B cell (primary cell): ENCODE measurements at places on chromosomes 6 and 20. TPM values are rescaled to one million over a fixed set of nuclear protein-coding genes. Genes with fewer than 3 reads are reported as not detected.

DNA sequence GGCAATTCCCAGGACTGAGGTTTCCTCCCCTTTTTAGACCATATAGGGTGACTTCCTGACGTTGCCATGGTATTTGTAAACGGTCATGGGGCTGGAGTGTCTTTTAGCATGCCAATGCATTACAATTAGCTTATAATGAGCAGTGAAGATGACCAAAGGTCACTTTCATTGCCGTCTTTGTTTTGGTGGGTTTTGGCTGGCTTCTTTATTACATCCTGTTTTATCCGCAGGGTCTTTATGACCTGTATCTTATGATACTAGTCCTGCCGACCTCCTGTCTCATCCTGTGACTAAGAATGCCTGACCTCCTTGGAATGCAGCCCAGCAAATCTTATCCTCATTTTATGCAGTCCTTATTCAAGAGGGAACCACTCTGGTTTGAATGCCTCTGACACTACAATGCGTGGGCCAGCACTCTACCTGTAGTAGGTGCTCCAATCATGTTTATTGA, 190.1 kb downstream of the KCNQ5 start:
- H3K27ac ChIP-seq, result no peak overlapping the region
- no peak overlapping the region for H3K4me3 ChIP-seq
- H3K27me3 ChIP-seq, result no peaks in the 10 kb centered on the region

DNA sequence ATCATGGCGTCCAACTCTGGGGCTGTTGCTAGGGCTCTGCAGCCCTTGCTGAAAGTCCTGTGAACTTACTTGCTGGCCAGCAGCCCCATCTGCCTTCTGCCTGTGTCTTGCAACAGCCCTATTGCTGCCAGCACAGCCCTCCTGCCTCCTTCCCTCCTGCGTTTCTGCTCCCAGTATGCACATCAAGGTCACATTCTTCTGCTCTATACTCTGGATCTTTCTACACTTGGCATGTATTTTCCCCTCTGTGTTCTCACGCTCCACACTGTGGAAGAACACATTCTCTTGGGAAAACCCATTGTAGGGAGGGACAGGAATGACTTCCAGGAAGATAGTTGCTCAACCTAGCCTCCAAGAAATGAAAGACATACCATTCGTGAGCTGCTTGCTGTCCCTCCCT, 80.9 kb upstream of the PHACTR2 start:
- no peak overlapping the region for H3K4me3 ChIP-seq
- no peaks in the 10 kb centered on the region for H3K27me3 ChIP-seq
- no peaks in the 10 kb centered on the region for H3K36me3 ChIP-seq
- no peak overlapping the region for H3K27ac ChIP-seq
- no peak for DNase-seq

- H3K27ac ChIP-seq, result no peak overlapping the region
- H3K36me3 ChIP-seq, result no peaks in the 10 kb centered on the region
- no peaks in the 10 kb centered on the region for H3K4me1 ChIP-seq
- no peak overlapping the region for H3K4me3 ChIP-seq
- no peak for DNase-seq
- H3K27me3 ChIP-seq, result no peaks in the 10 kb centered on the region
Observed at GRCh38 chr6:161686655-161687054, 412.8 kb upstream of the AGPAT4 start.

DNA sequence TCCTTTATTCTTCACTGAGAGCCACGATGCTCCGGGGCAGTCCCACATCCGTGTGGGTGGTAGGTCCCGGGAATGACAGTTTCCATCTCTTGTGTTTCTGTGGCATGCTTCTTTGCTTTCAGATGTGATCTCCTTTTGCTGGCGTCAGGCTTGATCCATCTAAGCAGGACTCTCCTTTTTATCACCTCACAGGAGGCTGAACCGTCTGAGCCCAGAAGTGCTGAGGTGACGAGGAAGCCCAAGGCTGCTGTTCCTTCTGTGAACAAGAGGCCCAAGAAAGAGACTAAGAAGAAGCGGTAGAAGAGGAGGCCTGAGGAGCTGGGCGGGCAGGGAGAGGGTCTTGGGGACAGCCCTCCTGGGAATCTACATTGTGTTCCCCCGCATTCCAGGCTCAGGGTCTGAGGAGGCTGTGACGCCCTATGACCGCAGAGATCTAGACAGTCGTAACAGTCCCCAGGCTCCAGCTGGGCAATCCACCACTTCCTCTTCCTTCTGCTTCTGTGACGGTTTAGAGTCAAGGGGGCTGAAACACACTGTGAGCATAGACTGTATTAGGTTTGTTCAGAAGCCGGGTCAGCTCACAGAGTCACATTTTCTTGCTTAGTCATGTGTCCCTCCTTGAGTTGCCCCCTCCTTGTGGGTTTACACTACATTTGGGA, 26.8 kb downstream of the MANBAL start:
- H3K27me3 ChIP-seq, result no peaks in the 10 kb centered on the region
- peak overlapping the region; percentile 93 for H3K27ac ChIP-seq
- no peak overlapping the region for H3K4me3 ChIP-seq
- peaks cover 3% of the 10 kb centered on the region for H3K36me3 ChIP-seq
- DNase-seq, result peak; percentile 90

DNA sequence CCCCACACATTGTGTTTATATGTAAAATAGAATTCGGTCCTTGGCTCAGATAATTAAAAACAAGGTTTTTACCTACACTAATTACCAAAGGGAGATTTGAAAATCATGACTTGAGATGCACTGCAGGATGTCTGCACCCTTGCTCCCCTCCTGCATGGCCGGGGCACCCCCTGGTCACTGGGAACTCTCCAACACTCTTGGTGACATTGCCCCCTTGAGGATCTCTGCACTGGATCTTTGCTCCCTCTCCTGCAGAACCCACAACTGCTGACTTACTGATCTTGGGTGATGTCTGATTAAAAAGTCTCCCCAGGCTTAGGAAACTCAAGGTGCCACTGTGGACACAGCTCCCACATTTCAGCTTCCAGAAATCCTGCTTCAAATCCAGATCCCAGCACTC, 17.1 kb upstream of the CSNK2A1 start:
- H3K36me3 ChIP-seq, result no peaks in the 10 kb centered on the region
- no peaks in the 10 kb centered on the region for H3K27me3 ChIP-seq
- no peak for DNase-seq
- no peaks in the 10 kb centered on the region for H3K4me1 ChIP-seq
- H3K27ac ChIP-seq, result no peak overlapping the region
- no peak overlapping the region for H3K4me3 ChIP-seq

- H3K27ac ChIP-seq, result no peak overlapping the region
- H3K4me3 ChIP-seq, result no peak overlapping the region
- no peaks in the 10 kb centered on the region for H3K27me3 ChIP-seq
- DNase-seq, result no peak
- no peaks in the 10 kb centered on the region for H3K36me3 ChIP-seq
Observed at GRCh38 chr20:7151676-7152470, 384.4 kb downstream of the BMP2 start.

- H3K4me1 ChIP-seq, result peaks cover 82% of the 10 kb centered on the region
- H3K27ac ChIP-seq, result no peak overlapping the region
- peaks cover 96% of the 10 kb centered on the region for H3K27me3 ChIP-seq
- peak overlapping the region; percentile 40 for H3K4me3 ChIP-seq
Observed at GRCh38 chr20:38730167-38730988, 6.1 kb downstream of the SLC32A1 start.

DNA sequence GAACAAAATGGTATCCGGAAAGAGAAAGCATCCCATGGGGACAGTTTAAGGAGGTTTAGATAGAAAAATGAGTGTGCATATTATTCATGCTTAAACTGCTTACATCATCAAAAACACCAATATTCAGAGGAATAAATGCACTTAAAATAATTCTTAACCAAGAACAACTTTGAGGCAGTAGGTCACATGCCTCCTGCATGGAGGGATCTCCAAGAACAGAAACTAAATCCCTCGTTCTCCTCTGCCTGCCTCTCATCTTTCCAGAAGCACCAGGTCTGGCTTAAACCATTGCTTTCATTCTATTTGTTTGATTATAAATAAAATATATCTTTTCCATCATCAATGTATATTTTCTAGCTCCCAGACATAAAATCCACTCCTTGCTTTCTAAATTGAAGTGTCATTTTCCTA, 103.5 kb upstream of the QKI start:
- H3K27me3 ChIP-seq, result no peaks in the 10 kb centered on the region
- H3K36me3 ChIP-seq, result no peaks in the 10 kb centered on the region
- DNase-seq, result no peak

TP53TG5 gene
- not detected in 2 replicates for total RNA-seq

ZBTB12 gene
- 8.1 and 8.9 TPM in 2 replicates for total RNA-seq

DNA sequence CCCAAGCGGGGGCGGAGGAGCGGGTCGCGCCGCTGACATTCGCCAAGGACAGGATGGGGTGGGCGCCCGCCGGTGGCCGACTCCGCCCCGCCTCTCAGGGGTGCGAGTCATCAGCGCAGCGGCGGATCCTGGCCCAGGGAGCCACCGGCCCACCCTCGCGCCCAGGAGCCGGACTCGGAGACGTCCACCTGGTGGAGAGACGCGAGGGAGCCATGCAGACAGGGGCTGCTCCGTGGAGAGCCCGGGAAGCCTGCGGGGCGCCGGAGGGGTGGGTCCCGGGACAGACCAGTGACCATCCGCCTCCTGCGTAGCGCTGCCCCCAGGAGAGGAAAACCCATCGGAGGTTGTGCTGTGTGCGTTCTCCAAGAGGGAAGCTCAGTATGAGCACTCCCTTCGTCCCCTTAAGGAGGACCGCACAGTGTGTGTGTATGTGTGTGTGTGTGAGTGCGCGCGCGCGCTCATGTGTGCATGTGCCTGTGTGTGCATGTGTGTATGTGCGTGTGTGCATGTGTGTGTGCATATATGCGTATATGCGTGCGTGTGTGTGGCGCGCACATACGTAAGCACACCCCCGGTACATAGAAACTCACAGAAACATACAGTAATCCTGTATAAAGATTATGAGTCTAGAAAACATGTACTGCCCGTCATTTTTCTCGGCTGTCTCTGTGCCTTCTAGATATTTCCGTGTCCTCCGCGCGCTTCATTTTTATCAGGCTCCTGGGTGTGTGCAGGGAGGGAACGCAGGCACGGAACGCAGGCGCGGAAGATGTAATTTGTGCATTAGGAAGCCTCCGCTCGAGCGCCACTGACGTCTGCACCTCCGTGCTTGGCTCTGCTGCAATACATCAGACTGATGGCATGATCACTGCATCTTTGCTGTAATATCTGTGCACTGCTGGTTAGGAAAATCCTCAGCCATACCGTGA, 158.9 kb downstream of the TBXT start:
- no peaks in the 10 kb centered on the region for H3K4me1 ChIP-seq
- no peaks in the 10 kb centered on the region for H3K36me3 ChIP-seq
- H3K4me3 ChIP-seq, result no peak overlapping the region
- H3K27ac ChIP-seq, result no peak overlapping the region
